ENCODE measurements at places on chromosomes 2 and 18.

DNA sequence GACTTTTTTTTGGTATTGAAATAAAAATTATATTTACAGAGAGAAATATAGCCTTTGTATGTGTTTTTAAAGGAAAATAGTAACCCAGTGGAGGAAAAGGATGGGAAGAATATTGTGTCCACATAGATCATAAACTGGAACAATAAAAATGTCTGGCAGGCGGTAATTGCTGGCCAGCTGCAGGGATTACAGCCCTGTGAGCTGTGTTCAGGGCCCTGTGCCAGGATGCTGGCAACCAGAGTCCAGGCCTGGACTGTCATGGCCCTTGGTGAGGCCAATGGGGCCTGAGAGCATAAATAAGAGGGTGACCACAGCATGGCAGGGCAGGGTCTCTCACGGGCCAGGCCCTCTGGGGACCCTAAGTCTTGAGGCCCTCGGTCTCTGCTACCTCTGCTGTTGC lies 171.2 kb downstream of the ACOXL start:
- no peak for DNase-seq

DNA sequence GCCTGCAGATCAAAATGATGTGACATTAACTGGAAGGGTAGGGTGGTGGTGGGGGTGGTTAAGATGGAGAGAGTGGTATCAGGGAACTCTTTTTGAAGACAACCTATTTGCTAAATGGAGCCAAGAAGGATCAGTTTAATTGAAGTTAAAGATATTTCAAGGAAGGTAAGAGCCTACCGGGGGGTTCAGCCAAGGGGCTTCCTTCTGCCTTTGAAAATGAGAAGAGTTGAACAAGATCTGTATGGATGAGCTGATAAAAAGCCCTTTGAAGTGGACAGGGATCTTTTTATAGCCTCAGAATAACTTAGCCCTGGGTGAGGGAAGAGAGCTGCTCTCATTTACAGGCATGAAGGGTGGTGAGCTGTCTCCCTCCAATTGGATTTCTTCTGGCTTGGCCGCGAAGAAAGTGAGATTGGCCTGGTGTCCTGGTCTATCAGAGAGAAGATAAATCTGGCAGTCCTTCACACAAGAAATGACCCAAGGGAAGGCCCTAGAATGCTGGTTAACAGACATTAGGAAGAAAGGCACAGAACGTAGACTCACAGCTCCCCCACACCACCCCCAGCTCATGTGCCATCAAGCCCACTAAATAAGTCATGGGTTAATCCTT lies 439.8 kb downstream of the TNS1 start:
- no peak for DNase-seq

DNA sequence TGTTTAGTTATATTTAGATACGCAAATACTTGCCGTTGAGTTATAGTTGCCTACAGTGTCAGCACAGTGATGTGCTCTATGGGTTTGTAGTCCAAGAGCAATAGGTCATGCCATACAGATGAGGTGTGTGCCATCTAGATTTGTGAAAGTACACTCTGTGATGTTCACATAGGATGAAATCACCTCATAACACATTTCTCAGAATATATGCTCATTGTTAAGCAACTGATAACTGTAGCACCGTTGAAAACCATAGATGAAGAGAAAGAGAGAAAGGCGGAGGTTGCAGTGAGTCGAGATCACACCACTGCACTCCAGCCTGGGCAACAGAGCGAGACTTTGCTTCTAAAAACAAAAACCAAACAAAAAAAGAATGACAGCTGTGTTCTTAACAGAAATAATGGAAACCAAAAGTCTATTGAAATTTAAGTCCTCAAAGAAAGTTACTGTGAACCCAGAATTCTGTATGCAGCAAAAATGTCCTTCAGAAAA lies 9.5 kb downstream of the DGKD start:
- no peak for DNase-seq

DNA sequence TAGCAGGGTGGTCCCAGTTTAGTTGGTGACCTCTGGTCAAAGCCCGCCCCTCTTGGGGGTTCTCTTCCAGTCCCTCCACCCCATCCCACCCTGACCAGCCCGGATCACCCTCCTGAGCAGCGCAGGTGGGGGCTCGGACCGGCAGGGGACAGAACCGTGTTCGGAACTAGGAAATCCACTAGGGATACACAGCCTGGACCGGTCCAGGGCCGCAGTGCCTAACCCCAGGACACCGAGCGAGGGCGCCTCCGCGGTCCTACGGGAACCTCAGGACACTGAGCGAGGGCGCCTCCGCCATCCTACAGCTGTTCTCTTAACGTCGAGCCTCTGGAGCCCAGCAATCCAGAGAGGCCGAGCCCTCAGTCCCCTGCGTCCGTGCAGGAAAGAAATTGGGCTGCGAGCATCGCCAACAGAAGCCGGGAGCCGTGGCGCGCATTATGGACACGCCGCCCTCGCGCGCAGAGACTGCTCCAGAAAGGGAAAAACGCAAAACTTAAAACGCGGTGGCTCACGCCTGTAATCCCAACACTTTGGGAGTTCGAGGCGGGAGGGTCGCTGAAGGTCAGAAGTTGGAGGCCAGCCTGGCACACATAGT lies 8.5 kb downstream of the RAX start:
- no peak for DNase-seq

- DNase-seq, result no peak
Measured at GRCh38 chr2:187679454-187679853, 125.2 kb upstream of the TFPI start.
